ENCODE measurements at places on chromosomes 6 and 20.

DNA sequence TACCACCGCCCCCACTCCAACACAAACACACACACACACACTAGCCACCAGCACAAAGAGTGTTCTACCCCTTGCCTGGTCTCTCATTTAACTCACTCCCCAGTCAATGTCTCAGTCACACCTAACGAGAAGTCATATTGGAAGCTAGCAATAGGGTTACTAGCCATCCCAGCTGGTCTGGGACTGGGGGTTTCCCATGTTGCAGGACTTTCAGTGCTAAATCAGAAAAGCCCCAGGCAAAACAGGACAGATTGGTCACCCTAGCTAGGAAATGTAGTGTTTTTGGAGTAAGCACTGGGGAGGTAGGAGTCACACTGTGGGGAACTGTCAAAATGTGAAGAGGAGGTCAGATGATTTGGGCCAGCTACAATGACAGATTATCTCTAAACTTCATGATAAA, 158.1 kb downstream of the UNC5CL start:
- DNase-seq = no peak

DNA sequence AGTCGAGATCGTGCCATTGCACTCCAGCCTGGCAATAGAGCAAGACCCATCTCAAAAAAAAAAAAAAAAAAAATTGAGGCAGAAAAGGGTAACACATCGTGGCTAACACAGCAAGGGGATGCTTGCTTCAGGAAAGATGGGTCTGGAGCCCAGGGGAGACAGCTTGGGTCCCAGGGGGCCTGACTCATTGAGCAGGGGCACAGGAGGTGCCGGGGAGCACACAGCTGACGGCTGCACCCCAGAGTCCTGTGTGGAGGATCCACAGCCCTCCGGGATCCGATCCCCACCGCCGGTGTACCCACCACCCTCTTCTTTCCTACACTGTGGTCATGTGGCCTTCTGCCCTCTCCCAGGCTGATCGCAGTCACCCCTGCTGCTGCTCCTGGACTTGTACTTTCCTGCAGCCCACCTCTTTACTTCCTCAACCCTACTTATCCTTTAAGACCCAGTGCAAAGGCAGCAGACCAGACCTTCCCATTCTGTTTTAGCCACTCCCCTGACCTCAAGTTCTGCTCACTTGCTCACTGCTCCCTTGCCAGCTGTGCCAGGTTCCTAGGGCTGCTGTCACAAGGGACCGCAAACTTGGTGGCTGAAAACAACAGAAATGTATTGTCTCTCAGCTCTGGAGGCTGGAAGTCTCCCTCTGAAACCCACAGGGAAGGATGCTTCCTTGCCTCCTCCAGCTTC, 17.6 kb upstream of the EZR start:
- no peak for DNase-seq

- DNase-seq = no peak
Observed at GRCh38 chr20:32439132-32439829, 81.2 kb downstream of the ASXL1 start.

GRCh38 chr20:48191200-48191599, 405.9 kb upstream of the SULF2 start:
- DNase-seq = no peak

DNA sequence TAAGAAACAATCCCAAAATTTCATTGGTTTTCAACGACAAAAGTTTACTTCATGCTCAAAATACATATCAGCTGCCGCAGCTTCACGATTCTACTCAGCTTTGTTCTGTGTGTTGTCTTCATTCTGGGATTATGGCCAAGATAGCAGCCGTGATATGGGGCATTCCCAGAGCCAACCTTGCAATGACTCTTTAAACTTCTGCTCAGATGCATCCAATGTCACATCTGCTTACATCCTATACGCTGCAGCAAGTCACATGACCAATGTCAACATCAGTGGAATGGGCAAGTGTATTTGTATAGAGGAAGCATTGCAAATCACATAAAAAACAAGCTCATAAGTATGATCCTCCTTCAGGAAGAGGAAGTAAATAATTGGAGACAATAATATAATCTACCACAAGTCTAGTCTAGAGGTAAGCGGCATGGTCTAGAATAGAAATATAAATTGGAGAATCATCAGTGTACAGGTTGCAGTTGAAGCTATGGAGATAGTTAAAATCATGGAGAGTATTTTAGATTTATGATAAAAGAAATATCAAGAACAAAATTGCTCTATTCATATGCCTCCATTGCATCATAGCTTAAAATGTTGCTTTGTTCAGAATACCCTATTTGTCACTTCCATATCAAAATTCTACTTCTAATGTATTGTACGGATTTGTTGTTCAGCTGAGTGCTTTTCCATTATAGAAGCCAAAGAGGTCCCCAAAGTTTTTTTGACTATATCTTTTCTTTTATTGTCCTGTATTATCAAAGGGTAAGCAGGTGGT, 7.2 kb upstream of the C6orf141 start:
- DNase-seq = no peak

- DNase-seq = peak; percentile 70
Observed at GRCh38 chr6:72619883-72620696, 1.8 kb upstream of the KCNQ5 start.

- DNase-seq = no peak
Observed at GRCh38 chr6:139942331-139942730, 567.9 kb upstream of the CITED2 start.

- peak; percentile 94 for DNase-seq
Observed at GRCh38 chr6:11232193-11232769, at the start of gene NEDD9. Gene NEDD9, minus strand, starts transcription at chr6:11232668. Its CDS starts 153 bp downstream, at chr6:11232515.

DNA sequence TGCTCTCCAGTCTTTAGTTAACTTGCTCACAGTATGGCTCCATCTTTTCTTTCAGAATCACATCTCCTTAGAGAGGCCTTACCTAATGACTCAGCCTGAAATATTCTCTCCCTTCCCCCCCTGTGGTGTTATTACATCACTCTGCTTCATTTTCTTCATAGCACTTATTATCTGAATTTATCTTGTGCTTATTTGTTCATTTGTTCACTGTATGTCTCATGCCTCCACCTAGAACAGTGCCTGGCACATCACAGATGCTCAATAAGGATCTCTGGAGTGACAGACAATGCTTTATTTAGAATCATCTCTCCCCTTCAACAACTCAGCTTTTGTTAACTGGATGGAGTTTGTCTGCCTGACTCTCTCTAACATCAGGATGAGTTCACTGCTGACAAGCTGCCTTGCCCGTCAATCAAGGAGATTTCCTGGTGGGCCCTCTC, 96.6 kb upstream of the MAN1A1 start:
- DNase-seq = peak; percentile 51

DNA sequence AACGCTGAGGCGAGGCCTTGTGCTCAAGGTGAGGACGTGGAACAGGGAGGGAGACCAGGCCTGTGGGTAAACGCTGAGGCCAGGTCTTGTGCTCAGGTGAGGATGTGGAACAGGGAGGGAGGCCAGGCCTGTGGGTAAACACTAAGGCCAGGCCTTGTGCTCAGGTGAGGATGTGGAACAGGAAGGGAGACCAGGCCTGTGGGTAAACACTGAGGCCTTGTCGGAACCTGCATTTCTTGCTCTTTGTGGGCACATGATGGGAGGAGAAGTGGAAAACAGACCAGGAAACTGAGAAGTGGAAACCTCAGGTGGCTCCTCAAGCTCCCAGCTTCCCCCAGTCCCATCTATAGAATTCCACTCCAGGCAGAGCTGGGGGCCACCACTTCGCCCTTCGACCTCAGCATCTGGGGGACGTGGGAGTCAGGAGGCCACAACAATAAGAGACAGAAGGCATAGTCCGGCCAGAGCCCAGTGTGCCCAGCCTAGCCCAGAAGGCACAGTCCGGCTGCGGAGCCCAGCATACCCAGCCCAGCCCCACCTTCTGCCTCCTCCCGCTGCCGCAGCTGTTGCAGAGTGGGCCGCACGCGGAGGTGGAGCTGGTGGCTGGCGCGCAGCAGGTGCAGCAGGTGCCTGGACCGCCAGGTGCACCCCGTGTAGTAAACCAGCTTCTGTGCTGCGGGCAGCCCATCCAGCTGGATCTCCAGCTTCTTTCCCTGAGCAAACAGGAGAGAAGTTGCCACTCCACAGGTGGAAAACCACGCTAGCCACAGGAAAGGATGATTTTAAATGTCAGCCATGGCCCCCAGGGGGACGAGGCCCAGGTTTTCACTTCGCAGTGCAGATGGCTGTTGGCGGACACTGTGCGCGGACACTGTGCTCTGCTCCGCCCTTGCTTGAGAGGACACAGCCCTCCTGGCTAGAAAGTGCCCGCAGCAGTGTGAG, 17.5 kb downstream of the FRMD1 start:
- DNase-seq = no peak

- DNase-seq = no peak
Observed at GRCh38 chr6:78492351-78493017, 374.9 kb upstream of the IRAK1BP1 start.

DNA sequence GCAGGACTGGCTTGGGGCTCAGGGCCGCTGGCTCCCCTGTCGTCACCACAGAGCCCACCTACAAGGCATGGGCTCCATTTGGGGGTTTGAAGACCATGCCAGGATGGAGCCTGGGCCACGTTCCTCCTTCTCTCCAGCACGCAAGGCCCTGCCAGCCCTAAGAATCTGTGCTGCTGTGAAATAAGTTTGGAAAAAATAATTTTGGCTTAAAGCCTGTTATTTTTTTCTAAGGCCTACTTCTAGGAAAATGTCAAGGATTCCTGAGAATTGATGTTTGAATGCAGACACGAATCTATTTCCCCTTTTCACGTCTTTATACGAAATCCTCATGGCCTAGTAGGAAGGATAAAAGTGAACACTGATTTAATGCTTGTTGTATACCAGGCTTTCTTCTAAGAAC, 107.5 kb downstream of the LRFN2 start:
- no peak for DNase-seq

GRCh38 chr20:45861221-45862075, 4.0 kb downstream of the ZSWIM3 start:
- DNase-seq = no peak

DNA sequence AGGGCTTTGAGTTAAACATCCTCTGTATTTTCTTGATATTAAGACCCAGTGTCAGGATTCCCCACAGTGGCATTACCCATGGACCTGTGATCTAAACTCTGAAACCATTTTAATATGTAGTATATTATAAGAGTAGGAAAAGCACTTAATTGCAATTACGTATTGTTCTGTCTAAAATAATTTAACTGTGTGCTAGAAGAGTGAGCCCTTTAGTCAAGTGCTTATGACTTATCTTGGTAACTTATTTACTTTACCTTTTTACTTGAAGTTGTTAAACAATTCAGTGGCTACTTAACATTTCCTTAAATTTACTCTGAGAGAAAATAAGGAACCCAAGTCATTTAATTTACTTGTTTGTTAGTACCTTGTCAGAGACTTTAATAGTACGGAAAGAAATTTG, 173.6 kb downstream of the CDKAL1 start:
- DNase-seq = no peak

DNA sequence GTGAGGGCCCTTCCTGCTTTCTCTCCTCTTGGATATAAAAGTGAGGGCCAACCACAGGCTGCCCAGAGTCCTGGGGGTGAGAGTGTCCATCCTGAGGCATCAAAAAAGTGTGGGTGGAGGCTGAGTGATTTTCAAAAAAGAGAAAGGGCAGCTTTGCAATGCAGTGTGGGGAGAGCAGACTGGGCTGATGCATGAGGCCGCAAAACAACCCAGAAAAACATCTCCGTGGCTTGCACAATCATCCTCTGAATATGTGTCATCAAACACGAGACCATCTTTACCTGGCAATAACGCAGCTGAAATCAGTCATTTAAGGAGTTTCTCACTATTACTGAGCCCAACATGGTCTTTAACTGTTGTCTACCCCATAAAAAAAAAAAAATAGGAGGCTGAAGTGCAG, 191.2 kb upstream of the SOX4 start:
- DNase-seq = no peak

GRCh38 chr20:62925420-62926228, 681 bp downstream of the DIDO1 start:
- peak; percentile 51 for DNase-seq

Measured in CD4-positive, CD25-positive, alpha-beta regulatory T cell (primary cell).